Kidney capillary endothelial cell (primary cell): ENCODE measurements at places on chromosomes 12 and 14.

- DNase-seq: no peak
These were observed 71.4 kb upstream of the SRSF5 start for GRCh38 chr14:69695322-69696203.

DNA sequence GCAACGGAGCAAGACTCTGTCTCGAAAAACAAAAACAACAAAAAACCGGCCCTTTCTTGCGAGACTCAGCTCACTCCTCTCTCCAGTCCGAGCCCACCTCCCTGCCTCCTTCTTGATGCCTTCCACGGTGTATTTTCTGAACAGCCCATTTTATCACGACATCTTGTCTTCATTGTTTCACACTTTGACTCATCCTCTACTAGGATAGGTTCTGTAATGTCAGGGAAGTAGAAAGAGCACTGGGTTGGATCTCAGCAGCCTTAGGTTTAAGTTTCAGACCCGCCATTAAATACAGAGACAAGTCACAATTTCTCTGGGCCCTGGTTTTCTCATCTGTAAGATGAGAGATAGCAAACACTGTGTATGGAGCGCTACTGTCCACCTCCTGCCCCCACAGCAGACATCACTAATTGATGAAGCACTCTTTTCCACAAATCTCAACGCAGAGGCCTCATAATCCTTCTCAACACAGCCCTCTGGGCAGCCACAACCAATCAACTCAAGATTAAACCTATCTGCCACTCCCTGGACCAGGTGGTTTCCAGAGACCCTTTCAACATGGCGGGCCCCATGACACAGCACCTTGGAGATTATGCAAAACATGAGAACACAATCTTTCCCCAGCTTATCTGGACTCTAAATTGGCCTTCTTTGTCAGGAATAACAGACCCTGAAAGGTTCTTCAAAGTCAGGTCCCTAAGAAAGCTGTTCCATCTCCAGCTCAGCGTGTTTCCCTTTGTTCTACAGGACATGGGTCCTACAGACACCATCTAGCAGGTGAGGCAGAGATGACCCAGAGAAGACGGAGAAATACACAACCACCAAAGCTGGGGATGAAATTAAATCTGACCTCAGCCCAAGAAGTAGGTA lies 35.6 kb downstream of the CCDC88C start:
- no peak for DNase-seq

DNA sequence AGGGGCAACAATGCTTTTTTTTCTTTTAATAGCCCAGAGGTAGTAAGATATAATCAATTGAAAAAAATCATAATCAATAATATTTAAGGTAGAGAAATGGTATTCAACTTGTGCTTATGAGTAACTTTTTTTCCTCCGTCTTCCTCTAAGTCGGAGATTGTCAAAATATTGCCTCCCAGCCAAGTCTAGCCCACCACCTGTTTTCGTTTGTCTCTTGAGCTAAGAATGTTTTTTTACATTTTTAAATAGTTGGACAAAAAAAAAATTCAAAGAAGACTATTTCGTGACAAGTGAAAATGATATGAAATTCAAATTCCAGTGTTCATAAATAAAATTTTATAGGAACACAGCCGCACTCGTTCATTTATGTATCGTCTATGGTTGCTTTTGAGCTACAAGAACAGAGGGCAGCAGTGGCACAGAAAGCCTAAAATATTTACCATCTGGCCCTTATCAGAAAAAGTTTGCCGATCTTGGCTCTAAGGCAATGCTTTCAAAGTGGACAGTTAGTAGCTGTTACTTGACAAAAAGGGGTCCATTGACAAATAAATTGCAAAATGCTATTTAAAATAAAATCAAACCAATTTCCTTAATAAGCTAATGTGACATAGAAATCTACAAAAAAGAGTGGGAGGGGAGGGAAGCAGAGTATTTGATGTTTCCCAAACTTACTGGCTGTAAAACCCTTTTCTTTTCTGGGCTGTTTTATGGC lies 40.8 kb upstream of the MAX start:
- no peak for DNase-seq

DNA sequence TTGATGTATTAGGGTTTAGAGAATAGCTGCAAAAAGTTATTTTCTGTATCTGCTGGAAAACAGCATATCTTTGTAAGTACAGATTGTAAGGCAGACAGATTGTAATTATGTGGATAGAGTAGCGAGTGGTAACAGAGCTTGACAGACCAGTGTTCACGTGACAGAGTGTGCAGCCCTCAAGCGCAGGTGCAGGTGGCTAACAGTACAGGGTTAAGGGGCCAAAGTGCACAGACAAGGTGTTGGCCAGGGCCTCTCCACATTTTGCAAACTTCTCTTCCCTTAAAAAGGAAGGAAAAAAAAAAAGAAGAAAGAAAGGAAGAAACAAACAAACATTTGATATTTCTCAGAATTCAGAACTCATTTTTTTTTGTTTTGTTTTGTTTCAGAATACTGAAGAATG lies 25.2 kb upstream of the KLHL42 start:
- no peak for DNase-seq
